ENCODE measurements at places on chromosomes 2 and 18.

DNA sequence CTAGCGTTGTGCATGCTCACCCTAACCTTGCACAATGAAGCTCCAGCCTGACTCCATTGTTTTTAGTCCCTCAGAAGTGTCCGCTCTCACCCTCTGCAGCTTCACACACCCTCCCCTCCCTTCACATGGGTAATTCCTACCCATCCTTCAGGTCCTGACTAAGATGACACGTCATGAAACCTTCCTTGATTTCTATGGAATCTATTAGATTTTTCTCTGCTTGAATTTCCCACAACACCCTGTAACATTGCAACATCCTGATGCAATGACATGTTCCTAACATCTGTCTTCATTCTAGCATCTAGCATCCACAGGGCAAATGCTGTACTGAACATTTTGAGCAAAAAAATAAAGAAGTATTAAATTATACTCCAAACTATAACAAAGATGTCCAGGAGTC, 77.0 kb upstream of the PID1 start:
- peak; percentile 73 for DNase-seq

DNA sequence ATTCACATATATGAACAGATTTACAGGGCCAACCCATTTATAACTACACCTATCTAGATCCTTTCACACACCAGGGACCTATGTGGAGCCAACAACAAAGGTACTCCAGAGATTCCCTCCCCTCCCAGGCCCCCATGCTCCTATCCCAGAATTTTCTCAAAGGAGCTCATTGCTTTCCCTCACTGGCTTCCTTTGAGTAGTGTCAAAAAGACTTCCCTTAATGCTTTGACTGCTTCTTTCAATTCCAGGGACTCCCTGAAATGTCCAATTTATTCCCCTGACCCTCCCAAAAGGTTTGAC, 46.6 kb downstream of the IKZF2 start:
- no peak for DNase-seq

DNA sequence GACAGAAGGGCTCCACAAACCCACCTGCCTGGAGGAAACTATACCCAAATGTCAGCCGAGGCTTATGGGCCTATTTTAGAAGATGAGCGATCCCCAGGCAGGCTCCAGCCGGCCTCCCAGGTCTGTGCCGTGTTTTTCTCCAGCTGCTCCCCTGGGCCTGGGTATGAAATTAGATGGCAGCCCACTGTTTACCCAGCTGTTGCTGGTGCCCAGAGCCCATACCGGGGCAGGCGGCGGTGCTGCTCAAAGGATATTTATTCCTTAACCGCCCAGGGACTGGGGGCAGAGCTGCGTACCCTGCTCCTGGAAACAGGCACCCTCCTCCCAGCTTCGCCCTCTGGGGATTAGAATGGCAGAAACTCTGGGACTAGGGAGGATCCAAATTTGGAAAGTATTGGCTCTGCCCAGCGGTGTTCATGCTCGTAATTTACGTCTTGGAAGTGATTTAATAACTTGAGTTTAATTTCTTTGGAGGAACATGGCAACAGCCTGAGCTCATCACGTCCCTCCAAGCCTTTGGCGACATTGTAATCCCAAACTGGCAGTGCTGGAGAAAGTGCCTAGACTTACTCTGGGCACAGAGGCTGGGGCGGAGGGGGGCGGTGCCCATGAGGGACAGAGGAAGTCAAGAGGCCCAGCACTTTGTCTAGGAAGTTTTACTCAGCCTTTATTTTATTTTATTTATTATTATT, 199.2 kb downstream of the KLHL29 start:
- no peak for DNase-seq

DNA sequence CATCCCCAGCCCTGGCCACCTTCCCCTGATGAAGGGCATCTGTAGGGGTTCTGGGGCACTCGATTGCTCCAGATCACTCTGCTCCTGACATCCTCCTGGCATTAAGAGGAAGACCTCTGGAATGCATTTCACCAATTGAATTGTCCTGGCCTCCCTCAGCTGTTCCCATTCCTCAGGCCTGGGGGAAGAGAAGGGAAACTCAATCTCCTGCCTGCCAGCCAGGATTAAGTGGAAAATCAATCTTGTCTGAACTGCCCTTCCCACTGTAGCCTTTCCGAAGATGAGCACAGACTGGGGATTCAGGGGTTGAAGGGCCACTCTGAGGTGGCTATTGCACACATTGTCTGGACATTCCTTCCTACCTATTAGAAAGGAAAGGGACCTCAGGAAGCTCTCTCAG, 99.8 kb downstream of the ALK start:
- DNase-seq: no peak

DNA sequence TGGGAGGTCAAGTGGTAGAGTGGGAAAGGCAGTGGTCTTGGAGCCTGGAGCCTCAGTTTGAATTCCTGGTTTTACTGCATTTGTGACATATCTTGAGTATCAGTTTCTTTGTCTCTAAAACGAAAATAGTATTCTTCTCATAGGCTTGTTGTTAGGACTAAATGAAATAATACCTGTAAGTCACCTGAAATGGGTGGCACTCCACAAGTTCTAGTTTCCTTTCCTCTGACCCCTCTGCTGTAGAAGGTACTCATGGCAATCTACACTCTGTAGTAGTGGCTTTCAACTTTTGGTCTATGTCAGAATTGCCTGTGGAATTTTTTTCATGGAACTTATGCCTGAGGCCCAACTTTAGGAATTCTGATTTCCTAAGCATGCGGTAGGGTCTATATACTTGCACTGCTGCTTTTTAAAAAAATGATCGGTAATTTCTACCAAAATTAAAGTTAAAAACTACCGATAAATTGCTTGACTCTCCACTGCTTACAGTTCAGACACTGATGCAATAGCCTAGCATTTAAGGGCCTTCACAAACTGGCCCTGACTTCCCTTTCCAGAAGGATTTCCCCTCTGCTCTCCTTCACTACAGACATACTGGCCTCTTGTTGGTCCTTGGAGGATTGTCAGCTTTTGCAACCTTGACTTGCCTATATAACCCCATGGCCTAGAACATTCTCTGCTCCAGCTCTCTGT, 47.2 kb downstream of the PLEK start:
- no peak for DNase-seq

DNA sequence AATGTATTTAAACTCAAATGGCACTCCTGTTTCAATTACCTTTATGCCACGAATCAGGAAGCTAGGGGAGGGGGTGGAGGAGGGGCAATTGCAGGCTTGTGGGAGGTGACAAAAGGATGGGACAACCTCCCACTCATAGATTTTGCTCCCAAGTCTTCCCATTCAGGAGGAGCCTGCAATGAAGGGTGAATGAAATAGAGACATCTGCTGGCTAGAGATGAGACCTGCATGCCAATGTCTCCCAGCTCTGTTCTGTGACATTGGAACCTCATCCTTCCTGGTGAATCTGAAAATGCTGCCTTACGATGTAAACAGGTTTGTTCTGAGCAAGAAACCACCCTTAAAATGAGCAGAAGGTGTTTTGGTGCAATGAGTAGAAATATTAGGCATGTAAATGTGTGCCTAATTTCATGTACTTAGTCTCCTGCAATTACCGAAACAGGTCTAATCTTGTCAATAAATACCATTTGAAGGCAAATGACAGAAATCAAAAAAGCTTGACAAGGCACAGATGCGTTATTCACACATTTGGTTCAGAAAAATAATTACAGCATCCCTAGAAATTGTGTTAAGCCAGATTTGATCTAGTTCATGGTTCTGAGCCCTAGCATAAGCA, 2.7 kb upstream of the PID1 start:
- DNase-seq: peak; percentile 89

- no peak for DNase-seq
Observed at GRCh38 chr2:70676301-70677035, 91.5 kb downstream of the ADD2 start.

- DNase-seq: no peak
Observed at GRCh38 chr2:221458578-221458977, 113.5 kb downstream of the EPHA4 start.

GRCh38 chr2:132562245-132562644, 107.8 kb downstream of the LYPD1 start:
- DNase-seq: peak; percentile 3

- DNase-seq: no peak
Observed at GRCh38 chr2:231475965-231476364, 11.7 kb upstream of the NCL start.

- DNase-seq: no peak
Observed at GRCh38 chr2:162182395-162182794, 30.3 kb upstream of the GCG start.

- DNase-seq: no peak
Observed at GRCh38 chr2:126996378-126996699, 97.6 kb downstream of the TEX51 start.

All from HCEC 1CT (cell line).